Activated CD8-positive, alpha-beta T cell treated with anti-CD3 and anti-CD28 coated beads for 36 hours (primary cell): ENCODE measurements at places on chromosomes 3 and 15.

GRCh38 chr15:80183886-80184285, 31.1 kb downstream of the FAH start:
- H3K36me3 ChIP-seq: peaks cover 50% of the 10 kb centered on the region
- DNase-seq: no peak
- H3K4me3 ChIP-seq: no peak overlapping the region
- no peaks in the 10 kb centered on the region for H3K4me1 ChIP-seq
- H3K27ac ChIP-seq: no peak overlapping the region

DNA sequence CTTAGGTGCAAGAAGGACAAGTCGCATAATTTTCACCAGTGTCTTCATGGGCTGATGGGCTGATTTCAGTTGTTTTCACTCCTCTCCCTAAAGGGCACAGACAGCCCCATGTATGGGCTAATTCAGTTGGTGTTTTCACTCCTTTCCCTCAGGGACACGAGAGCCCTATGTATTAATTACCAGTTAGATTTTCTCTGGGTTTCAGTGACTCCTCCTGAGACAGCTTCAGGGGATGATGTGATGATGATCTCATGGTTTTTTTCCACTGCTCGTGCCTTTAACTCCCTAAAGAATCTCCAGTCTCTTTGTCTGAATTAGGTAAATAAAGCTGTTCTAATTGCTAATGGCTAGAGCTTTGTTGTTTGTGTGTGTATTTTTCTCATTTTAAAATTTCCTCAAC, 9.9 kb downstream of the RAMAC start:
- H3K4me3 ChIP-seq: no peak overlapping the region
- H3K36me3 ChIP-seq: peaks cover 3% of the 10 kb centered on the region
- H3K27ac ChIP-seq: no peak overlapping the region
- no peak for DNase-seq

DNA sequence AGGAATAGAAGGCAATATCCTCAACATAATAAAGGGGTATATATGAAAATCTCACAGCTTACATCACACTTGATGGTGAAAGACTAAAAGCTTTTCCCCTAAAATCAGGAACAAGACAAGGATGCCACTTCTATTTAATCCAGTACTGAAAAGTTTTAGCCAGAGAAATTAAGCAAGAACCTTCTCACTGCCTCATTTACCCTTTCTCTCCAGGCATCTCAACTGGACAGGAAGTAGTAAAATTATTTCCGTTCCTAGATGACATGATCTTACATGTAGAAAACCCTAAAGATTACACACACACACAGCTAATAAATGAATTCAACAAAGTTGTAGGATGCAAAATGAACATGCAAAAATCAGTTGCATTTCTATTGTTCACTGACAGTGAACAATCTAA, 11.2 kb downstream of the SCAP start:
- H3K27ac ChIP-seq: no peak overlapping the region
- H3K36me3 ChIP-seq: peaks cover 44% of the 10 kb centered on the region
- no peak overlapping the region for H3K4me3 ChIP-seq
- DNase-seq: no peak

DNA sequence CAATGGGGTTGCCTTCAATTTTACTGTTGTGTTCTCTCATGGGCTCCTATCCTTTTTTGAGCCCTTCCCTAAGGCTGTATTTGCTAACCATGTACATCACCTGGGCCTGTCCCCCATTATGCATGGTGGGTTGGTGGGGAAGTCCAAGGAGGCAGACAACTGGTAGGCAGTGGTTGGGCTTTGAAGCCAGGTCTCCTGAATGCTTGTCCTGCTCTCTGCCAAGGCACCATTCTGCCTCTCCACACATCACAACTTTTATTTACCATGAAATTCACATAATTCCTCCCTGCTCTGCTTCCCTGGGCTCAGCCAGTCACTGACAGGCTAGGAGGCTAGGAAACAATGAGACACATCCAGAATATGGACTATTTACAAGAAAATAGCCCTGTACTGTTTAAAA, 41.0 kb upstream of the COPB2 start:
- H3K4me3 ChIP-seq: no peak overlapping the region
- no peak overlapping the region for H3K27ac ChIP-seq
- no peak for DNase-seq
- H3K27me3 ChIP-seq: no peaks in the 10 kb centered on the region

- H3K27ac ChIP-seq: no peak overlapping the region
- no peak for DNase-seq
- H3K27me3 ChIP-seq: peaks cover 74% of the 10 kb centered on the region
- H3K4me3 ChIP-seq: no peak overlapping the region
Observed at GRCh38 chr3:147395899-147396711, 10.2 kb downstream of the ZIC4 start.

GRCh38 chr15:100997442-100997841, 78.3 kb downstream of the LRRK1 start:
- H3K36me3 ChIP-seq: no peaks in the 10 kb centered on the region
- H3K4me1 ChIP-seq: no peaks in the 10 kb centered on the region
- H3K27ac ChIP-seq: no peak overlapping the region
- H3K4me3 ChIP-seq: no peak overlapping the region

GRCh38 chr3:29775340-29775739, 494.5 kb downstream of the RBMS3 start:
- no peak for DNase-seq
- H3K27ac ChIP-seq: no peak overlapping the region
- no peak overlapping the region for H3K4me3 ChIP-seq
- peaks cover 1% of the 10 kb centered on the region for H3K27me3 ChIP-seq
- H3K36me3 ChIP-seq: no peaks in the 10 kb centered on the region

DNA sequence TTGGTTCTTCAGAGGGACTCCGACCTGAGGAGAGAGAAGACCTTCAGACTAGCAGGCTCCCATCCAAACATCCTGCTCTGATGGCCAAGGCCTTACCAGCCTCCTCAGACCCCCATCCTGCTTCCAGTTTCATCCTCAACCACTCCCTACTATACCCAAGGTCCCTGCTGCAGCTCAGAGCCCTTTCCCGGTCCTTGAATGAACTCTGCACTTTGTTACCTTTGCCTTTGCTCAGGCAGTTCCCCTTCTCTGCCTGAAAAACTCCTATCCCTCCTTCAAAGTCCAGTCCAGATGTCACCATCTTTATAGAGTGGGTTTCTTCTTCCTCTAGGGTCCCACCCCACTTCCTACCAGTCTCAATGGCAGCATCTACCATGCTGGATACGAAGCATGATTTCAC, 13.1 kb downstream of the EFCAB12 start:
- no peaks in the 10 kb centered on the region for H3K4me1 ChIP-seq
- H3K27me3 ChIP-seq: no peaks in the 10 kb centered on the region
- no peak overlapping the region for H3K4me3 ChIP-seq
- no peak overlapping the region for H3K27ac ChIP-seq
